ENCODE measurements at places on chromosomes 16 and 17.

GRCh38 chr17:62652251-62653001 lies 25.0 kb downstream of the MRC2 start:
- peak; percentile 36 for DNase-seq

GRCh38 chr17:47262586-47262985 lies 9.0 kb downstream of the ITGB3 start:
- no peak for DNase-seq

DNA sequence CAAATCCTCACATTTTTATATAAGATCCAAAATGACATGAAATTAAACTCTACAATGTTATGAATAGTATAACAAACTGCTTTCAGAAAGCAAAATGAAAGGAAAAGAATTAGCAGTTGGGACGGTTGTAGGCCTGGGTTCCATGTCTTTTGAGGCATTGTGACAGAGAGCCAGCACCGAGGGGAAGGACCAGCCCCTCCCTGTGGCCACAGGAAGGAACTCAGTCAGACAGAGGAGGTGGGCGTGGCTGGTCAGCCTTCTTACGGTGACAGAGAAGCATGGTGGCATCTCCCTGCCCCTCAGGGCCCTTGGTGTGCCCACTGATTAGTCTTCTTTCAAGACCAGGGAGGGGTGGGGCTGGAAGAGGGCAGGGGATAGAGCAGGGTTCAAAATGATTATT lies 5.7 kb downstream of the ZNF319 start:
- peak; percentile 60 for DNase-seq

- no peak for DNase-seq
These were observed 56.3 kb downstream of the ABCC1 start for GRCh38 chr16:16005721-16006120.

- DNase-seq = no peak
These were observed 1.1 kb downstream of the KDM8 start for GRCh38 chr16:27204312-27204915.

GRCh38 chr16:50862818-50863643 lies 121.1 kb downstream of the CYLD start:
- no peak for DNase-seq

- peak; percentile 81 for DNase-seq
These were observed at the start of gene GGA2 for GRCh38 chr16:23510164-23510914. TSS of gene GGA2 (minus strand) at chr16:23510494. CDS start at chr16:23510411, 83 bp downstream.

- no peak for DNase-seq
These were observed 349.1 kb downstream of the SEC14L1 start for GRCh38 chr17:77489893-77490255.

DNA sequence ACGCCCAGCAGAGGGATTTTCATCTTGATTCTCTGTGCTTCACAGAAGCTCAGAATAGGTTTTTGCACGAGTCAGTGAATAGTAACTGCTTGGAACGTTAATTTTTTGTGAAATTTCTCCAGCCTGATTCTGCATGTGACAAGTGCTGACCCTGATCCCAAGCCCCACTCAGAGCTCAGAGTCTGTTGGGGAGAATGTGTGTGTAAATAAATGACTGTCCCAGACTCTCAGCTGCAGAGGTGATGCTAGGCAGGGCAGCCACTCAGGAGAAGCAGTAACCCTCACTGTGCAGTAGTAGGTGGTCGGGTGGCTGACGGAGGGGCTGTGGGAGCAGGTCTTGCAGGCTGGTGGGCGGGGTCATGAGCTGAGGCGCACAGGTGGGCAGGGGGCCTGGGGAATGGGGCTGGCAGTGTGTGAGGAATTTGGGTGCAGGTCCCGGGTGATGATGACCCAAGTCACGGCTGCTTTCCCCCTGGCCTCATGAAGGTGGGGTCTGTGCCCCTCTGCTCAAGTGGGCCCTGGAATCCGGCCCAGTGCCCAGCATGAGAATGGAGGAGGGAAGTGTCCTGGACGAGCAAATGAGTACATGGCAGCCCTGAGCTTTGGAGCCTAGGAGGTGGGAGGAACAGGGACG lies 16.3 kb upstream of the FOXK2 start:
- DNase-seq = no peak

GRCh38 chr17:58269557-58270291 lies 11.0 kb downstream of the MPO start:
- no peak for DNase-seq

- no peak for DNase-seq
These were observed 113.0 kb upstream of the NOG start for GRCh38 chr17:56480501-56480900.

DNA sequence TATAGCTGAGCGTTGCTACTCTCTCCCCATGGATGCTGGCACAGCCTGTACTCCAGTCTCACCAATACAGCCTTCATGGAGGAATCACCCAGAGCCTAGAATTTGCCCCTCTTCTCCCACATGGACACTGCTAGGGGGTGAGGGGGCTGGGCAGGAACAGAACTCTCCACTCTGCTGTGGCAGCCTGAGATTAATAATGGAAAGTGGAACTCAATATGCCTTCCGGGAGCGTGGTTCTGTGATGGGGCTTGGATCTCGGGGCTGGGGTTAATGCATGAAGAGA lies 1.2 kb downstream of the SLC9A5 start:
- no peak for DNase-seq

DNA sequence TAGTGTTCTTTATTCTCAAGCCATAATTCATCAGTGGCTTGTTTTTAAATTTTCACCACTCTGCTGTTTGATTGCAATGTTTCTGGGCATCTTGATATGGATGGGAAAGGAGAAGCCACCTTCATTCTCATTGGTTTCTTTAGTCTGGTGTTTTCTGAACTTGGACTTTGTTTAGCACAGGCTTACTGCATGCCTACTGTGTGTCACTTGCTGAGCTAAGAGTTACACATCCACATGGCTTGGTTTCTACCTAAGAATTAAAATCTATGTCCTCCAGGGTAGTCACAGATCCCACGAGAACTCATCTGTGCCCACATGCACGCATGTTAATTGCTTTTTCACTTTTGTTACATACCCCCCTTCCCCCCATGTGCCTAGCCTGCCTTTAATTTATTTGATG lies 4.6 kb downstream of the CMIP start:
- no peak for DNase-seq

Measured in CD4-positive, alpha-beta T cell treated with Interleukin-17A for 1 hour (primary cell).